ENCODE measurements at places on chromosomes 6 and 20.

DNA sequence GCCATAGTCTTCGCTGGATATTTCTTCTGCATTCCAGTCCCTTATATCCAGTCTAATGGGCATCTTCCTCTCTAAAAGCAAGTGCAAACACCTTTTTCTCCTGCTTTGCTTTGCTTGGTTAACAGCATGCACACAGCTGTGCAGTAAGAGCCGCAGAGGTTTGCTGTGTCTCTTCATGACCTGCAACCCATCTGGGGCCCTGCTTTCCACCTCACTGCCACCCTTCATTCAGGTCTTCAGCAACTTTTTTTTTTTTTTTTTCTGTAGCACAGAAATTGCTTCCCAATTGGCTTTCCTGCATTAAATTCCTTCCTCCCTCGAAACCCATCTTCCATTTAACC, 14.4 kb downstream of the NEDD9 start:
- DNase-seq = no peak

DNA sequence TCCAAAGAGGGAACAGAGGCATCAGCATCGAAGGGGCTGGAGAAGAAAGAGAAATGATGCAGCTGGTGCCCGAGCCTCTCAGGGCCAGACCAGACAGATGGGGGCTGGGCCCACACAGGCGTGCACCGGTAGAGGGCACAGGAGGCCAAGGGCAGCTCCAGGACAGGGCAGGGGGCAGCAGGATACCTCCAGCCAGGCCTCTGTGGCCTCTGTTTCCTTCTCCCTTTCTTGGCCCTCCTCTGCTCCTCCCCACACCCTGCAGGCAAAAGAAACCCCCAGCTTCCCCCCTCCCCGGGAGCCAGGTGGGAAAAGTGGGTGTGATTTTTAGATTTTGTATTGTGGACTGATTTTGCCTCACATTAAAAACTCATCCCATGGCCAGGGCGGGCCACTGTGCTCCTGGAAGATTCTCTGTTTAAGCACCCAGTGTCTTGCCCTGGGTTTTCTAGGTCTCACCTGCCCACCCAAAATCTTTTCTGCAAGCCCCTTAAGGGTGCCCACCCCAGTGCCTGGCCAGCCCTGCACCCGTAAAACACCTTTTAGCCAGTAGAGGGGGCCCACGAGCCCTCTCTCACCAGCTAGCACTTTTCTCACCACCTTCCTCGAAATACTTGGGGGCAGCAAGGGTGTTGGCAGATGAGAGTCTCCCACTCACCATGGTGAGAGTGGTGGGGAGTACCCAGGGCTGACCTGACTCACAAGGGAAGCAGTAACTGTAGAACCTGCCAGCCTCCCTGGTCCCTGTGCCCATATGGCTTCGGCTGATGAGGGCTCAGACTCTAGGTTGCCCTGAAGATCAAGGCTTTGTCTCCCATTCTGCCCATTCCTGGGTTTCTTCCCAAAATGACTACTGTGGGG, 35.7 kb upstream of the ID1 start:
- DNase-seq = no peak

DNA sequence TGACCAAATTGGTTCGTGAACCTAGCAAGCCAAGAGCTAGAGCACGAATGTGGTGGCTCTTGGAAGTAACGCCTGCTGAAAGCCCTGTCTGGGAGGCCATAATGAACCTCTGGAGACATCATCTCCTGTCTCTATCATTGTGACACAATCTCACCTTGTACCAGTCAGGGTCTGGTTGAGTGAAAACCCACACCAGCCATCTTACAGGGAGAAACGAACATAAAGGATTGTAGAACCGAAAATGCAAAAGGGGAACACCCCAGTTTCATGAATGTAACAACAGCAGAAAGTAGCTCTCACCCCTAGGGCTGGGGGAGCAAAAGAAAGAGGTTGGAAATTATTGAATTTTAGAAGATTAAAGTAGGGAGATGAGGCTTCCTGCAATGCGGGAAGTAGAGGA, 50.9 kb upstream of the TAB2 start:
- no peak for DNase-seq

DNA sequence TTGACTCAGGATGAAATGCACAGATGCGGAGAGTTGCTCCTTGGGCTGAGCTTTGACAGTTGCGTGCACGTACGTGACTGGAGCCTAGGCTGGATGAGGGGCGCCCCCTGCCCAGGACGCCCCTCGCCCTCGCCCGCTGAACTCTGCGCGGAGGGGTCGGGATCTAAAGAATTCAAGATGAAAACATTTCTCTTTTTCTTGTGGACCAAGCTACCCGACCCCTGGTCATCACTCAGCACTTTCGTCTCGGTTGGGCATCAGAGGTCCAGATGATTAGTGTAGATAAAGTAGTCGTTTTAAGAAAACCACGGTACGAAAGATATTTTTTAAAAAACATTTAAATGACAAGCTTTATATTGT, 700 bp downstream of the DTD1 start:
- no peak for DNase-seq

DNA sequence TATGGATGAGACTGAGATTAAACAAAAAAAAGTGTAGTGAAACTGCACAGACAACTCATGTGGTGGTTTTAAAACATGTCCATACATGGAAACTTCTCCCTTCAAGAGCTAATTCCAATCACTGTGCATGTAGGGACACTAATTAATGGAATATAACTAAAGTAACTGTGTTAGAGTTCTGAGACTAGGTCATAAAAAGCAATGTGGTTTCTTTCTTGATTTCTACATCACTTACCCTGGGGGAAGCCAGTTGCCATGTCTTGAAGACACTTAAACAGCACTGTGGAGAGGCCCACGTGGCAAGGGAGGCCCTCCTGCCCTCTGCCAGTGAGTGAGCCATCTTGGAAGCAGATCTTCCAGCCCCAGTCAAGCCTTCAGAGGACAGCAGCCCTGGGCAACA, 118.2 kb upstream of the DST start:
- peak; percentile 67 for DNase-seq

GRCh38 chr20:32296819-32297420, 19.5 kb downstream of the KIF3B start:
- DNase-seq = no peak

DNA sequence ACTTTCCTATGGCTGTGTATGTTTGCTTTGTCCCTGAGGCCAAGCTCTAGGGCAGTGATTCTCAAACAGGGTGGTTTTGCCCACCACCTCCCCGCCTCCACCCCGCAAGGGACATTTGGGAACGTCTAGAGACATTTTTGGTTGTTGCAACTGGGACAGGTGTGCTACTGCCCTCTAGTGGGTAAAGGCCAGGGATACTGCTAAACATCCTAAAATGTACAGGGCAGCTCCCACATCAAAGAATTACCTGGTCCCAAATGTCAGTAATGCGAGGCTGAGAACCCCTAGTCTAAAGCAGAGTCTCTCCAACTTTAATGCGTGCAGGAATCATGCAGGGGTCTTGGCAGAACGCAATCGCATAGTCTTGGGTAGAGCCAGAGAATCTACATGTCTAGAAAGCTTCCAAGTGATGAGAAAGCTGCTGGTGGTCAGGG, 5.1 kb downstream of the KCNS1 start:
- DNase-seq = peak; percentile 61

DNA sequence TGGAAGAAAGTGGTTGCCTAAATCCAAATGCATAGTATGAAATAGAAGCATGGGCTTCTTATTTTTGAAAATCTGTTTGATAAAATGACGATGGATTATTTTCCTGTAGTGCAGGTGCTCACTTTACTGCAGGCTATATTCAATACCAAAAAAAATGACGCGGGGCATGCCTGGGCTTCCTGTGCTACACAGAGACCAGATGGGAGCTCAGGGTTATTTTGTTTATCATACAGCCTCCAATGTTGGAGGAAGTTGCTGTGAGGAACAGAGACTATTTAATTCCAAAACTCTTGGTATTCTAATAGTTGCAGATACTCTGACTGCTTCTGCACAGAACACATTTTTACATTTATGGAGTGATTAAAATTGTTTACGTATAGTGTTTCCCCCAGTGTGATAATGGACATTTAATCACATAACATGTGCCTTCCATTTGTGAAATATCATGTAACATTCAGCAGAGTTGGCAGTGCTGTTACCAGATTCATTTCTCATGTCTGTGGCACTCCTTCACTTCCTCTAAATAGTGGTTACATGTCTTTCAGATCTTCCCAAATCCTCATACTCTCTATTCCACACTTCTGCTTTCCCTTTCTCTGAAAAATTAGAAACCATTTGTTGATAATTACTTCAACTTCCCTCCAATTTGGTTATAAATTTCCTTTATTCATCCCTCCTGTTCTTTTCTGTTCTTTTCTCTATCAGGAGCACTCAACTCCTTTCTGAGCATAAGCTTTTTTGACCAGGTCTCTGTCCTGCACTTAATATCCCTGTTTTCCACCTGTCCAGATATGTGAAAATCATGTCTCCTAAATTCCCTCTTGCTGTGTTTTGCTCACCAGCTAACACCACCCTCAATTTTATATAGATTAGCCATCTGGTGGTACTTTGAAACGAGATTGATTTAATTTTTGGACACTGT, 121.6 kb downstream of the ADGRB3 start:
- no peak for DNase-seq

DNA sequence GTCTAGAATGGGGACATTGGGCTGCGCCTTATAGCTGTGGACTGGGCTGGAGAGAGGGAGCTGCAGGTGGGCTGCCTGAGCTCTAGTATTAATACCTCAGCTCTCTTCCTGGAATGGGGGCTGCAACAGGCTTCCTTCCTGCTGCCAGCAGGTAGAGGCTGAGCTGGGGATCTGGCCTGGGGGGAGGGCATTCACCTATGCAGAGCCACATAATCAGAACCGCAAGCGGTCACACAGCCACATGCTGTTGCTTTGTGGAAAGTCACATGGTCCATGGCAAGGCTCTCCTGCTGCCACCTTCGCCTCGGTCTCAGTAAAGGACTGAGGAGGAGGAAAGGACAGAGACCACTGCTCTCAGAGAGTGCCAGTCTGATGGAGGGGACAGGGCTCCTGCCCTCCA, 35.7 kb downstream of the ITPR3 start:
- no peak for DNase-seq

DNA sequence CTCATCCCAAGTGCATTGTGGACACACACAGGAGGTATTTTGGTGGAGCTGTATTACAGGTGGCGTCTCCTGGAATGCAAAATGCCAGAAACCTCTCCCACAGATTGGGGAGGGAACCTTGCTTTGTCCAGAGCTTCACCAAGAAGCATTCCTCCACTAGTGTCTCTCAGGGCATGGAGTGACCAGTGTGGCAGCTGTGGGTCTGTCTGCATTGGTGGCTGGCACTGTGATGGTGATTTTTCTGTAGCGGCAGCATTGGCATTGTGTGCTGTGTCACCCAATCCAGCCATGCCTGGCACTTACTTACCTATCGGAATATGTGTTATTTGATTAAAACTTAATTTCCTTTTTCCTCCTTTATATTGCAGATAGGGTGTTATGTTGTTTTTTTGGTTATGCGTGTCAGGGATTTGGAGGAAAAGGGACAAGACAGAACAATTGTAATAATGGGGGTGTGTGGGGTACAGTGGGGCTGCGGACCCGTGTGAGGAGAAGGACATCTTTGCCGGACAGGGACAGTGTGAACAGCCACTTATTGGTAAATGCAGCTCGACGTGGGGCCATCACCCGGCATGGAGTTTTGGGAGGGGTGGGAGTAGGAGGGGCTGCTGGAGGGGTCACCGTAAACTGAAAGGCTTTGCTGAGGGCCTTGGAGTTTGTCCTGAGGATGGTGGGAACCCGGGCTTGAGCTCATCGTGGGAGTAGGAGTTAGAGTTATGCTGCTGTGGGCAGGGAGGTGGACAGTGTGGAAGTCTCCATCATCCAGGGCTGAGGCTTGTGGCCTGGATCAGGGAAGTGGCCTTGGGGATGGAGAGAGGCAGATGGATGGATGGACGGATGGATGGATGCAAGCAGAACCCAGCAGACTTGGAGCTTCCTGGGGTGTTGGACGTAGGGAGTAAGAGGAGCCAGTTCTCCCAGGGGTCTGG, 105.0 kb downstream of the SYCP2 start:
- no peak for DNase-seq

- no peak for DNase-seq
Observed at GRCh38 chr6:137734005-137734874, 132.8 kb upstream of the TNFAIP3 start.

All from bronchial epithelial cell (primary cell).